ENCODE measurements at places on chromosomes 13 and 19. TPM values are rescaled to one million over a fixed set of nuclear protein-coding genes. Genes with fewer than 3 reads are reported as not detected.

- no peak for DNase-seq
Measured at GRCh38 chr19:52028780-52029123, 573 bp upstream of the ZNF614 start.

- no peak for DNase-seq
Measured at GRCh38 chr13:95924389-95924994, 128.7 kb downstream of the UGGT2 start.

DNA sequence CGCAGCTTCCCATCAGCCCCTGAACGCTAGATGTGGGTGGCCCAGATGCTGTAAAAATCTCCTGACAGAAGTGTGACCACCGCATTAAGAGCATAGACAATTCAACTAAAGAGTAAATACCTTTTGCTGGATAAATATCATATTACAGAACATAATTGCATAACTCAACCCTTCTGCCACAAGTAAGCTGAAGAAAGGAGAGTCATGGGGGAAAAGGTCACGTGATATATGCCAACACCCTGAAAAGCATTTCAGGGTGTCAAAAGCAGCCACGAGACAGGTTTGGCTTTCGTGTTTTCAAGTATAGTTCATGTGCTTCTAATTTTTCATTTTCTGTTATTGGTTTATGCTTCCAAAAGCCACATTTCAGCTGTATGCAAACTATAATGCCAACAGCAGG lies 71.3 kb downstream of the LHFPL6 start:
- no peak for DNase-seq

DNA sequence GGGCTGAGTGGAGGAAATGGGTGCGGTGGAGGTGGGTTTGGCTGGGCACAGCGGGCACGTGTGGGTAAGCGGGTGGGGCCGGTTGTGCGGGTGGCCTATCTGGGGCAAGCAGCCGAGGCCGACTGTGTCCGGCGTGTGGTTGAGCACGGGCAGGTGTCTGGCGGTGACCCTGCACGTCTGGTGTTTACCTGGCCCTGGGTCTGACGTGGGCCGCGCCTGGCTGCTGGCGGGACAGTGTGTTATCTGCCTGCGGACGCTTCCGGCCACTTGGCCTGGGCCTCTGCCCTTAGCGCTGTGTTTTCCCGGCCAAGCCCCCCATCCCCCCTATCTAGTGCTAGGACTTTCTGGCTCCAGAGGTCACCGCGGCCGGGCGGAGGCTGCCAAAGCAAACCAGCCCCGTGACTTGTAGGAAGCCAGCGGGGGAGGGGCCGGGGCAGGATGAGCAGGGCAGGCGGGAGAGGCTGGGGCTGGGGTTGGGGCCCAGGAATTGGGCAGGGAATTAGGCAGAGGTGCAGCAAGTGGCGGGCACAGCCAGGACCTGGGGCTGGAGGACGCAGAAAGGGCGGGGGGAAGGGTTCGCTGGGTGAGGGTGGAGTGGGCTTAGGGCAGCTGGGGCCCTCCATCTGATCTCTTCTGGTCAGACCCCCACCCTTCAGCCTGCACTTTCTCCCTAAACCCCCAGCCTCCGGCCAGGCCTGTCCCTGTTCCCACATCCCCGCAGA lies 534 bp upstream of the HPN start:
- DNase-seq, result no peak

- no peak for DNase-seq
Measured at GRCh38 chr13:59542303-59542702, 621.4 kb downstream of the DIAPH3 start.

DNA sequence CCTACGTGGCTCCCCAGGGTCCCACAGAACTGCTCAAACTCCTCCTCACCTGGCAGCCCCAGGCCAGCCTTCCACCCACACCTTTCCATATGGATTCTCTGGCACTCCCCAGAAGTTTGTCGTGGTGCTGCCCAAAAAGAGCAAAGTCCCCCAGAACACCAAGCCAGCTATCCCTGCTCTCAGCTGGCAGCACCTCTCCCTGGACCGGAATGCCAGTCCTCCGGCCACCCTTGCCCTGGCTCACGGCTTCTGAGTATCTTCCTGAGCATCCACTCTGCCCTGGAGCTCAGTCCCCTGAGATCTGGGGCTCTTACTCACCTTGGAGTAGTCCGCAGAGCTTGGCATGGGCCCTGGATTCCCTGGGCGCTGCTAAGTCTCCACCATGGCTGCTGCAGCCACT lies 166.5 kb upstream of the ZNF507 start:
- DNase-seq, result no peak

GRCh38 chr13:112867301-112867711 lies 101.7 kb upstream of the MCF2L start:
- DNase-seq, result no peak

- DNase-seq, result no peak
Measured at GRCh38 chr13:67227131-67227983, 2.8 kb downstream of the PCDH9 start.

DNA sequence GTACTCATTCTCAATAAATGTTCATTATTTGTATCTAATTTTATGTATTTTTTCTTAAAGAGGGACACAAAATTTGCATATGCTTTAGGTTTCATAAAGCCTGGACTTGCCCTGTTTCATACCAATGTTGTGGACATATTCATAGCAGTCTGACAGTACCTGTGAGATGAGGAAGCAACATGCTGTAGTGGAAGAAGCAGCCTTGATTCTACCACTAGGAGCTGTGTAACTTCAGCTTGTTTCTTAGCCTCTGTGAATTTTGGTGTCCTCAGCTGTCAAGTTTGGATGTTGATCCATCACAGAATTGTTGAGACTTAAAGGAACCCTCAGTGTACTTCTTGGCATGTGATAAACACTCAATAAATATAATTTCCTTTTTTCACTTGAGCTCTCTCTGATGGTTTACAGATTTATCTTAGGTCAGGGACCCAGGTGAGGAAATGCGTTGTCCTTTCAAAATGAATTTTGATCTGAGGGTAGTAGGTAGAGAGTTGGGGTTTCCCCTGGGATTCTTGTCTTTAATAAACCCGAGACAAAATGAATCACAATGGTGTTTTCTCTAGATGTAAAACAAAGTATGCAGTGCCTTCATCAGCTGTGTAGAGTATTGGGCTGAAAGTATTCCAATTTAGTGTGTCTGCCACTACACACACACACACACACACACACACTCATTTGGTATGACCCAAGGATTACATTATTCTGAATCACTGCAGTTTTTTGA lies 152.1 kb downstream of the KCNRG start:
- DNase-seq, result no peak

Gene ZNF837
- 1.7 TPM for total RNA-seq

Gene C13orf42
- not detected for total RNA-seq

Gene LSR
- 13.2 TPM for total RNA-seq

Gene LILRB3
- 5.3 TPM for total RNA-seq

Gene HSPBP1
- 29.0 TPM for total RNA-seq

Gene ZNF681
- total RNA-seq, result 5.9 TPM
